CD4-positive, alpha-beta T cell treated with Interleukin-2 at 100 ng/mL for 4 hours (primary cell): ENCODE measurements at places on chromosomes 3 and 15.

GRCh38 chr3:64224826-64225610 is at the start of gene PRICKLE2:
Gene PRICKLE2 (minus strand): TSS chr3:64225466. CDS start chr3:64198927, 26,539 bp downstream.
- DNase-seq: no peak

DNA sequence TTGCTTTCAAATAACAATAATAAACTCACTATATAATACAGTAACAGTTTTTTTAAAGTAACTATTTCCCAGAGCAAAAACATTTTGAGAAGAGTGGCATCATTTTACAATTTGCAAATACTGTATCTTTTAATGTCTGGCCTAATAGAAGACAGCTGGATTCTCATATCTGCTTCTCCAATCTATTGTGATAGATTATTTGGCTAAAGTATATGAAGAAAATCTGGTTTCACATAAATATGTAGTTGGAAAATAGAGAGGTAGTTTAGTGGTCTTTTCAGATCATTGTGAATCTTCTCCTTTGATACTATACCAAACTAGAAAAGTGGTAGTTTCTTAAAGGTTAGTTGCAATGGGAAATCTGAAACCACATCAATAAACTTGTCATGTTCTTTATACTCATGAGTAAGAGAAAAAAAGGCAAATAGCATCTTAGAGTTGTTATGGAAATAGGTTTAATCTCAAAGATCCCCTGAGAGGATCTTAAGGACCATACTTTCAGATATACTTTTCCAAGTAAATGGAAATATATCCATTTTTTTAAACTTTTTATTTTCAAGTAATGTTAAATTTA is 124.8 kb upstream of the NR2E3 start:
- no peak for DNase-seq

DNA sequence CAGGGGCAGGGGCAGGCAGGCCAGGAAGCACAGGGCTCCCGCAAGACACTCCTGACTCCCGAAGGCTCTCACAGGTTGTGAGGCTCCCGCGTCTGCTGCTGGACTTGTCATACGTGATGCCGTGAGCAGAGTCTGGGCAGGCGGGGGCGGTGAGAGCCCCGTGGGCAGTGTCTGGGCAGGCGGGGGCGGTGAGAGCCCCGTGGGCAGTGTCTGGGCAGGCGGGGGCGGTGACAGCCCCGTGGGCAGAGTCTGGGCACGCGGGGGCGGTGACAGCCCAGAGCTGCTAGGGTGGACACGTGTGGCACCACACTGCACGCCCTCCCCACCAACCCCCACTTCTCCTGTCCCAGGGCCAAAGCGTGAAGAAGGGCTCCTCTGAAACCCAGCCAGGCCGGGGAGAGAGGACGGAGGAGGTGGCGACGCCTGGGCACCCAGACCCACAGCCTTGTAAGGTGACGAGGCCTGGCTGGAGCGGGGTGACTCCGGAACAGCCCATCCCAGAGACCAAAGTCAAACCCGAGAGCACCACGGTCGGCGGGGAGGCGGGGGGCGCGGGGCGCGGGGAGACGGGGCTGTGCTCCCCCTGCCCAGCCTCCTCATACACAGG is 35.0 kb downstream of the TNK2 start:
- DNase-seq: no peak

DNA sequence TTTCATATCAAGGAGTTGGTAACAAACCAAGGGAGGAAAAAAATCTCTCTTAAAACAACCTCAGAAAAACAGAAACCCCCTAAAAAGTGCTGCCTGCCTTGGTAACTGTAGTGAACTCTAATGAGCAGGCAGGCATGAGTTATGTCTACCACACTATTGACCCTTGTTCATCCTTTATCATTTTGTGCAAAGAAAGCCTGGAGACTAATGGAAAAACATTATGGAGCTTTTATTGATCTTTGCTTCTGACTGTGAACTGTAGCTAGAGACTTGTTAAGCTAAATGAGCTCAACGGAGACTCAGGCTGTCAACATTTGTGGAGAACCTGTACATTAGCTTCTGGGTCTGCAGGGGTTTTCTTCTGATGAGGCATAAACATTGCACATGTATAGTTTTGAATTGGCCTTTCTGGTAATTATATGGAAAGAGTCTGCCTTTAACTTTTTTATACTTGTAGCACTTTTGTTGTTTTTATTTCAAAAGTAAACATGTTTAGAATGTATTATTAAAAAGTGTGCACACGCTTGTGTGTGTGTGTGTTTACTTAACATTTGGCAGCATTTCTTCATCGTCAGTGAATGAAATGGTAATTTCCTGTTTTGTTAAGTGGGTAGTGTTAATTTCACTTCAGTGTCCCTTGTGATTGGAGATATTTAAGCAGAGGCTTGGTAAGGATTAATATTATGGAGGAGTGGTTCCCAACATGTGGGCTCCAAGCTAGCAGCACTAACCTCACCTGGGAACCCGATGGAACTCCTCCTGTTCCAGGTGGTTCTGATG is 15.9 kb upstream of the SPTSSB start:
- DNase-seq: no peak
